ENCODE measurements at places on chromosomes 1 and 21.

DNA sequence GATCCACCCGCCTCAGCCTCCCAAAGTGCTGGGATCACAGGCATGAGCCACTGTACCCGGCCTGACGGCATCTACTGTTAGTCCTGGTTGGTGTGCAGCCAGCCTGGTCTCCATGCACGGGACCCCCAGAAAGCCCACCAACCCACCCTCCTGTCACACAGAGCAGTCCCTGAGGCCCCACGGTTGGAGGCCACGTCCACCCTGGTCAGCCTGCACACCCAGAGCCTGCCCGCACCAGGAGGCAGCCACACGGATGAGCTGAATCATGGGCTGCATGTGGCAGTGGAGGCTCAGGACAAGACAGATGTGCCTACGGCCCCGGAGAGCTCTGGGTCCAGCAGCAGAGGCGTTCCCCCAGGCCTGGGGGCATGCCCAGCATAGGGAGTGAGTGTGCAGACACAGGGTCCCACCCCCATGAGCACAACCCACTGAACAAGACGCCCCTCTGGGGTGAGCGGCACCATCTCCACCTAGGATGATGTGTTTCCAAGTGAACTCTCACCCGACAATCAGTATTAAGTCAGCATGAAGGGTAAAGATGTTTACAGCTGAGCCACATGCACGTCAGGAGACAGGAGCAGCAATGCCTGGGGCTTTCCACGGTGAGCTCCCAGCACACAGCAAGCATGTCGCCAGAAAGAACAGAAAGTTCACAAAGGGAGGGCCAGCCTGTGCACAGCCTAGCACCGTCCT lies 102.1 kb downstream of the WDR4 start:
- DNase-seq, result no peak

GRCh38 chr1:186152227-186152619 lies 222.8 kb downstream of the TPR start:
- no peak for DNase-seq

DNA sequence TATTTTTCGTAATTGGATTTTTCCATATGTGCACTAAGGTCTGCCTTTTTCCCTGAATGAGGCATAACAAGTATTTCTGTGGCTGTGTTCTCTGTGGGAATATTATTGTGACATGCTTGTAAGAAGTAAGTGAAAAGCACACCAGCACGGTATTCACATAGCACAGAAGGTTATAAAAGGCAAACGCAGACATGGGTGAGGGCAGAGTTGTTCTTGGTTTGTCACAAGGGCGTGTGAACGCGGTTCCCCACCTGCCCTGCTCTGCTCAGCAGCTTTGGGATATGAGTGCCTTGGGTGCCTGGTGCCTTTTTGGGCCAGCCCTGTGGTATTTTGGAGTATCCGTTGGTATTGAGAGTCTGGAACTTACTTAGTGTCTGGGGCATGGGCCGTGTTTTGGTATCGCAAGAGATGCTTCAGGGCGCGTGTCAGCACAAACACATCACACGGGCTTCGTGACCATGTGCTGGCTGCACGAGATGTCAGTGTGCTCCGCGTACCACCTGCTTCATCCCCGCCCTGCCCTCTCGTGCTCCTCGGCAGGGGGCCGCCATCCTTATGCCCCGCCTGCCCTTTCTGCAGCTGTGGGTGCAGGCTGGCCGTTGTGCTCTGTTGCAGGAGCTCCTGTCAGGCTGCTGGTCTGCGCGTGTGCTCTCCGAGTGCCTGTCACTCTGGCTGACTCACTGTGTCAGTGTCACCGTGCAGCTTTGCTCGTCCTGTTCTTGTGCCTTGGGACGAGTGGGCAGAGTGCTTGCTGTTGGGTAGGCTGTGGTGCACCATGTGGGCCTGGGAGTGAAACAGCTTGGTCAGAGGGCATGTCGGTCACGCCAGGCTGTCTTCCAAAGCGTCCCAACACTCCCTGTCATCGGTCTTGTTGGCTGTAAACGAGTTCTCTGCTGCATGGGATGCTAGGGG lies 15.0 kb downstream of the SKI start:
- no peak for DNase-seq

DNA sequence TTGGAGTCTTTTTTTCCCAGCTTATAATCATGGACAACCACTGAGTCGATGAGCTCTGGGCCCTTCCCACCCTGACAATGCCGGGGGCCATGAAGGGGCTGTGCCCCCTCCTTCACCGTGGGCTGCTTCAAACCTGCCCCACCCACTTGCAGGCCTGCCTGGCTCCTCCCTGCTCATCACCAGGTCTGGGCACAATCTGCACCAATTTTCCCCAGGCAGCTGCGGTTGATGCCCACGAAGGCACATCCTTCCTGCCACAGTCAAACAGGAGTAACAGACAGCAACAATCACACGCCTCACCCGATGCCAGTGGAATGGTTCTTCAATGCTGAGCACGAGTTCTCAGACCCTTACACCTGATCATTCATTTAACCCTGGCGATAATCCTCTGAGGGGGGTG lies 18.9 kb downstream of the PGLYRP3 start:
- DNase-seq, result no peak

GRCh38 chr1:26951821-26952497 lies 8.3 kb downstream of the KDF1 start:
- no peak for DNase-seq

DNA sequence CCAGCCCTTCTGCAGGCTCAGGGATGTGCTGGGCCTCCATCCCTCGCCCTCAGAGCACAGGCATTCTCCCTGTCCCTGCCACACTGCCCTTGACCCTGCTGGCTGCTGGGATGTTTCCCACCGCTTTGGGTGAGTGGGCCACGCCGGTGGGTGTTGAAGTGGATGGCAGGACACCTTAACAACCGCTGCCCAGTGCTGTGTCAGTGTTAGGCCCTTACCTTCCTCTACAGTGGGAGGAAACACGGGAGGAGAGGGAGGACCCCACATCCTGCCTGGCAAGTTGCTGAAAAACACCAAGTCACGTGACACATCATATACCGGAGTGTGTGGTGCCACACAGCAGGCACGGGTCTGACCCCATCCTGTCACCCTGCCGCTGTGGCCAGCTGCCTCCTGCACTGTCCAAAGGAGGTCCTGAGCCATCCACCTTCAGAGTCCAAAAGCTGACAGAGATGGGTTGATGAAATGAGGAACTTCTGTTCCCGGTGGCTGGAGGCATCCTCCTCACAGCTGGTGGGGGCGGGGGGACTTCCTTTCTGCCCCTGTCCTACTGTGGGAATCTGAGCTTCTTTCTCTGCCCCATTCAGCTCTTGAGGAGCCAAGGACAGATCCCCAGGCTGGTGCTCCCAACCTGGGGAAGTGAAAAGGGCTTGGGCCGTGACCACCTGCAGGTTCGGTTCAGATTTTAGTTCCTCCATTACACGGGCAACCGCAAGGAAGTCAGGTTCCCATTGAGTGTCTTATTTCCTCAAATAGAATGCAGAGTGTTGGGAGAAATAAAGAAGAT lies 3.2 kb upstream of the THEMIS2 start:
- DNase-seq, result no peak

GRCh38 chr1:174428033-174428432 lies 19.7 kb upstream of the GPR52 start:
- DNase-seq, result no peak

DNA sequence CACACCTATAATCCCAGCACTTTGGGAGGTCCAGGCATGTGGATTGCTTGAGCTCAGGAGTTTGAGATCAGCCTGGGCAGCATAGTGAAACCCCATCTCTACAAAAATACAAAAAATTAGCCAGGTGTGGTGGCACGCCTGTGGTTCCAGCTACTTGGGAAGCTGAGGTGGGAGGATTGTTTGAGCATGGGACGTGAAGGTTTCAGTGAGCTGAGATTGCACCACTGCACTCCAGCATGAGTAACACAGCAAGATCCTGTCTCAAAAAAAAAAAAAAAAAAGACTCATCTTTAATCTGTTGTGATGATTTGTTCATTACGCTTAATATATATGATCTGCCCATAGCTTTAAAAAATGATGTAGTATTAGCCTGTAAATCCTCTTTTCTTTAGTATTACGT lies 44.0 kb downstream of the OR10J1 start:
- no peak for DNase-seq

GRCh38 chr1:94050254-94050653 lies 70.7 kb downstream of the ABCA4 start:
- no peak for DNase-seq

- DNase-seq, result no peak
Observed at GRCh38 chr1:117826540-117827078, 102.8 kb downstream of the GDAP2 start.

GRCh38 chr1:178283409-178283808 lies 189.5 kb downstream of the RASAL2 start:
- no peak for DNase-seq

- DNase-seq, result no peak
Observed at GRCh38 chr1:90726986-90727480, 9.9 kb upstream of the BARHL2 start.

DNA sequence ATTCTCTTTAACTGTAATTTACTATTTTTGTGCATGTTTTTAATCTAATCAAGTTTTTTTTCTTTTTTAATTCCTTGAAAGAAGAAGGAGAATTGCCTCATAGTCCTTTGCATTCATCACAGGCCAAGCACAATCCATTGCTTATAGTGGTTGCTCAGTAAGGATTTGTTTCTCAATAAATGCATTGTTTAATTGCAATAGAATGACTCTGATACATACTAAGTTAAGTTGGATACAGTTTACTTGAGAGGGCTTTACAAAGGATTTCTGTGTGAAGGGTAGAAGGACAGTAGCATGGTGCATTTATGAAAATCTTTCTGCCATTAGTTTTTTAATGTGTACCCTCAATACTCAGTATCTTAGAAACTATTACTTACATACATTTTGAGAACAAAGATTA lies 186.2 kb downstream of the LRRIQ3 start:
- no peak for DNase-seq

DNA sequence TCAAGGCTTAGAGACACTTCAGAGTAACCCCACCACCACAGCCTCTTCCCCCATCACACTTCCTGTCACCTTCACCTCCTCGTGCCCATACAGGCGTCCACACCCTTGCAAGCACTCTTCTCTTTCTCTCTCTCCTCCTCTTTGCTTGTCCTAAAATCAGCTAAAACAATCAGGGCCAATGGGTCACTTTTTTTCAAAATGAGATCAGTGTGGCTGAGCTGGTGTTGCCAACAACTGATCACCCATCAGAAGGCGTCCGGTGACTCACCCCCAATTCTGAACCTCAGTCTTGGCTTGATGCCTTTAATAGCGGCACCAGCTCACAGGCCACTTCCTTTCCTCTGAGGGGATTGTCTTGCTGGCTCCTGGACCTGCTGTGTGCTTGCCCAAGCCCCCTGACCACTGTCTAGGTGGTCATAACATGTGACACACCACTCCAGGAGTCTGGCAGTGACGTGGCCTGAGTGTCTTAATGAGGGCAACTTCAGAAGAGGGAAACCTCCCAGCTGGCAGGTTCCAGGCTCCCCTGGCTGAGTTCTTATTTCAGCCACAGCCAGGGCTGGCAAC lies 1.6 kb downstream of the DRAXIN start:
- DNase-seq, result no peak

- DNase-seq, result no peak
Observed at GRCh38 chr1:59367301-59368007, 70.6 kb downstream of the FGGY start.

GRCh38 chr21:39144191-39144590 lies 39.1 kb downstream of the PSMG1 start:
- no peak for DNase-seq

DNA sequence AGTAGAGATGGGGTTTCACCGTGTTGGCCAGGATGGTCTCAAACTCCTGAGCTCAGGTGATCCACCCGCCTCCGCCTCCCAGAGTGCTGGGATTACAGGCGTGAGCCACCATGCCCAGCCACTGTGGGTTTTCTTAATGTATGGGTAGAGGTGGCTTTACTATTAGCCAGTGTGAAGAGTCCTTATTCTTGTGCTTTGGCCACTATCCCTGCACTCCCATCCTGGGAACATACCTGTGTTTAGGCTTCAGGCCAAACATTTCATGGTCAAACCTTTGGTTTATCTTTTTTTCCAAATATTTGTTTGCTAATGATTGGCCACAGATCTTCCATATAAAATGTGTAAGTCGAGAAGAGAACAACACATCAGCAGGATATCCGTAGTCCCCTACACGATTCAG lies 16.5 kb downstream of the FMO5 start:
- DNase-seq, result no peak

GRCh38 chr1:67192902-67193301 lies 26.6 kb downstream of the IL23R start:
- no peak for DNase-seq

- DNase-seq, result no peak
Observed at GRCh38 chr21:35095859-35096291, 46.8 kb upstream of the RUNX1 start.

DNA sequence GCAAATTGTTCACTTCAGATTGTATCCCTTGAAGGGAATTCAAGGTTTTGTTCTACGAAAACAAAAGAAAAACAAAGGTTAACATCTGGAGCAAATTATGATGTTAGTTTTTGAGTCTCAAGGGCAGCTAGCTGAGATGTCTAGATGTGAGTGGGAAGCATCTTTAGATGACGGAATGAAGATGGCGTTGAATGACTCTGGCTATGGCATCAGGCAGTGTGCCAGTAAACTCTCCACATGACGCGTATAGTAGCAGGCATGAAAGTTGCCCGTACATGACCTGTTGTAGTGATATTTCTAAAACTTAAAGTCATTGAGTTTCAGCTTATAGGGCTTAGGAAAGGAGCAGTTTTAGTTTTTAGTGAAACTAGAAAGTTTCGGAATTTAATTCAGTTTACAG lies 12.3 kb upstream of the SDC3 start:
- no peak for DNase-seq

GRCh38 chr1:183877053-183877720 lies 72.3 kb downstream of the RGL1 start:
- peak; percentile 45 for DNase-seq

DNA sequence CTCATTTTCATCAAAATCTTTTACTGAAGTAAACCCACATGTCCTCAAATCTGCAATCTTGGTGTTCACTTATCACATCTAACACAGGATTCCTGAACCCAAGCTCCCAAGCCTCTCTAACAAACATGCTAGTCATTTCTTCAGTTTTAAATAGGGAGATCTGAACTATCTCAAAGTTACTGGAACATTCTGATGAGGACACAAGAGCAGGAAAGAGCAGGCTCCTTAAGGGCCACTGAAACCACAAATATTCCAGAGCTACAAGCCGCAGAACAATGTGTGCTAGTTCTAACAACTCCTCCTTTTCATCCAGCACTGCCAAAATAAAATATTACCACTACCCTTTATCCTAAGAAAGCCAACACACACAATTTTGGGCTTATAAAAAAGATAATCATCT lies 38.9 kb downstream of the WARS2 start:
- DNase-seq, result no peak

GRCh38 chr1:210482945-210483617 lies 154.4 kb downstream of the HHAT start:
- no peak for DNase-seq

Data from hippocampal formation (tissue), 2 donors.